AG04449 (cell line): ENCODE measurements at places on chromosomes 7 and 10.

DNA sequence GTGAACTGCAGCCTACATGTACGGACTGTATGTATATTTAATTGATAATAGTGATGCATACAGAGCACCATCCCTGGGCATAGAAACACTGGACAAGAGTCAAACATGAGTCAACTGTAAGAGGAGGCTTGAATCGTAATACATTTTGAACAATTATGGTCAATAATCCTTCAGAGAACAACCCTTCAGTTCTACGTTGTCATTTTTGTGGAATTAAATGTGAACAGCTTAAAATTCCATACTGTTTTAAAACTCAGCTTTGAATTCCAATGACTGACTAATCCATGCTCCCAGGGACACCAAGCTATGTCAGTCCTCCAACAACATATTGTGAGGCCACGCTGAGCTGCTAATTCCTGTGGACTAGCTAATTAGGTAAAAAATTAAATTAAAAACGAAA lies 41.5 kb upstream of the KMT2E start:
- DNase-seq = peak; percentile 70

- no peak for DNase-seq
Observed at GRCh38 chr7:73890555-73891147, 29.7 kb downstream of the TMEM270 start.

- no peak for DNase-seq
Observed at GRCh38 chr7:137846827-137847567, at the start of gene DGKI. Gene DGKI, minus strand, starts transcription at chr7:137846974.

- DNase-seq = no peak
Observed at GRCh38 chr7:39043531-39043930, 65.8 kb downstream of the POU6F2 start.

DNA sequence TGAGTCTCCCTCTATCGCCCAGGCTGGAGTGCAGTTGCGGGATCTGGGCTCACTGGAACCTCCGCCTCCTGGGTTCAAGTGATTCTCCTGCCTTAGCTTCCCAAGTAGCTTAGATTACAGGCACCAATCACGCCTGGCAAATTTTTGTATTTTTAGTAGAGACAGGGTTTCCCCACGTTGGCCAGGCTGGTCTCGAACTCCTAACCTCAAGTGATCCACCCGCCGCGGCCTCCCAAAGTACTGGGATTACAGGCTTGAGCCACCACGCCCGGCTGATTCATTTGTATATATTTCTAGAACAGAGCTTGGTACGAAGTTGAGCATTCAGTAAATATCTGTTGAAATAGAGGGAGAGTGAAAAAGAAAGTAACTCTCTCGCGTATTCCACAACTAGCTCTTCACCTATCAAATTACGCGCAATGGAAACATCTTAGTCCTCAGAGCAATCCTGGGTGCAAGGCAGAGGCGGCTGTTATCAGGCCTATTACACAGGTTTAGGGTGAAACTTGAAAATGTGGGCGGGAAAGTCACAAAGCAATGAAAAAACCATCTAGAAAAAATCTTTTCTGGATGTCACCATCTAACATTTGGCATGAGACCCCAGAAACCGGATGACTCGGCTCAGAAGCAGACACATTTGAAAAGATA lies 707 bp upstream of the GHITM start:
- DNase-seq = no peak

GRCh38 chr7:92634924-92635519 lies 44.8 kb upstream of the FAM133B start:
- DNase-seq = peak; percentile 56

GRCh38 chr7:67644151-67644550 lies 647.5 kb downstream of the TYW1 start:
- DNase-seq = no peak

DNA sequence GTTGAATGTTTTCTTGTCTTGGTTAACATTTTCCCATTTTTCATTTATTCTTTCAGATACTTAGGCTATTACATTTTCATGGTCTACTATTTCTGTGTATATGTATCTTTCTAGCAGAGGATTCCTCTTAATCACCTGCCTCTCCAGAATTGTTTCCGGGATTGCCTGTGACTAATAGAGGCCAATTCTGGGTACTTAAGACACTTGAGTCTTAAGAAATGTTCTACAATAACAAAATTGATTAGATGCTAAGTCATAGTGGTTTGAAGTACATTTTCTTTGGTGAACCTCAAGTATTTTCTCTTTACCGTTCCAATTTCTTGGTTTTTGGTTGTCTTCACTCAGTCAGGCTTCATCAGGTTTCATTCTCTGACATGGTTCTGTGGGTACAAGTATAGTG lies 26.4 kb downstream of the BBS9 start:
- peak; percentile 70 for DNase-seq

DNA sequence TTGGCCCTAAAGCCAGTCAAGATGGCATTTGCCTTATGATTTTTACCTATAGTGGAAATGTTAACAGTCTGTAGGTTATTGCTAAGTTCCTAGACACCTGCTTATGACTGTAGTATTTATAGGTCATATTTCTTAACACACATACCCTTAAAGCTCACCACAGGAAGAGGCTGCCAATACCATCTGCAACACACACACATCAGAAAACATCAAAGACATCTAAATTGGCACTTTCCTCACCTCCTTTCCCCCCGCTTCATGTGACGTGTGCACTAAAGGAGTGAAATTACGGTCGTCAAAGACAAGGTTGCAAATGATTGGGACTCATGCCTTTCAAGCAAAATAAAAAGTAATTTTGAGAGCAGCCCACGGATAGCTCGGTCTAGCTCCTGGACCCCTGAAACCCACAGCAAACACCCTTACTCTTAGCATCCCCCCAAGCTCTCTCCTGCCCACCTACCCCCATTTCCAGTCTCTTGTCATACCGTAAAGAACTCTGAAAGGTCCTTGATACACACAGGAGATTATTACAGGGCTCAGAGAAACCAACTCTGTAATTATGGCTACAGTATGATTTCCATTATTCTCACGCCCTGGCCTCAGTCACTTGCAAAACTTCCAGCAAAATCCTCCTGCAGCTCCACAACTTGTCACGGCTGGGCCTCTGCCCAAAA lies 90.5 kb downstream of the PLXNA4 start:
- no peak for DNase-seq

- DNase-seq = no peak
Observed at GRCh38 chr10:86065711-86066251, 300.8 kb downstream of the GRID1 start.

GRCh38 chr10:63801166-63801565 lies 280.0 kb downstream of the REEP3 start:
- DNase-seq = no peak

DNA sequence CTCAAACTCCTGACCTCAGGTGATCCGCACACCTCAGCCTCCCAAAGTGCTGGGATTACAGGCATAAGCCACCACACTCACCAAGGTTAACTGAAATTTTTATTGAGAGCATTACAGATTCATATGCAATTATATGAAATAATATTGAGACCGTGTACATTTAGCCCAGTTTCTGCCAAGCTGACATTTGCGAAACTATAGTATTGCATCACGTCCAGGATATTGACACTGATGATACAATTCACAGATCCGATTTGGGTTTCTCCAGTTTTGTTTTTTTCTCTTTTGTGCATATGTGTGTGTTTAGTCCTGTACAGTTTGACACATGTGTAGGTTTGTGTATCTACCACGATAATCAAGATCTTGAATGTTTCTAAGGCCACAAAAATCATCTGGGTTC lies 627.9 kb upstream of the FOXK1 start:
- DNase-seq = no peak

DNA sequence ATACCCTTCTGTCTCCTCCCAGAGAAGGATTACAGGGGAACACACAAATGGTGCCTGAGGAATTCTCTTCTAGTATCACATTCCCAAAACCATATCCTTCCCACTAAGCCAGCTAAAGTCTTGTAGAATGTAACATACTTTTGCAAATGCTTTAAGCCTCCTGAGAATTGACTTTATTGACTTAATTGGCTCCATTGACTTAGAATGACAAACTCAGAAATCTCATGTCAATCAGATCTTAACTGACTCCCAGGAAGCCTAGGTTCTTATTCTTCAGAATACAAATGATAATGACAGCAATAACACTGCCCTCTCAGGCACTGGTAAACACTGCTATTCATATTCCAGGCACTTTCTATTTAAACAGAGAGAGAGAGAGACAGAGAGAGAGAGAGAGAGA lies 356.9 kb upstream of the PRKCQ start:
- DNase-seq = no peak

- DNase-seq = no peak
Observed at GRCh38 chr10:93222211-93222754, 148.6 kb downstream of the CYP26A1 start.

GRCh38 chr7:17021205-17021604 lies 139.4 kb upstream of the AGR3 start:
- no peak for DNase-seq

DNA sequence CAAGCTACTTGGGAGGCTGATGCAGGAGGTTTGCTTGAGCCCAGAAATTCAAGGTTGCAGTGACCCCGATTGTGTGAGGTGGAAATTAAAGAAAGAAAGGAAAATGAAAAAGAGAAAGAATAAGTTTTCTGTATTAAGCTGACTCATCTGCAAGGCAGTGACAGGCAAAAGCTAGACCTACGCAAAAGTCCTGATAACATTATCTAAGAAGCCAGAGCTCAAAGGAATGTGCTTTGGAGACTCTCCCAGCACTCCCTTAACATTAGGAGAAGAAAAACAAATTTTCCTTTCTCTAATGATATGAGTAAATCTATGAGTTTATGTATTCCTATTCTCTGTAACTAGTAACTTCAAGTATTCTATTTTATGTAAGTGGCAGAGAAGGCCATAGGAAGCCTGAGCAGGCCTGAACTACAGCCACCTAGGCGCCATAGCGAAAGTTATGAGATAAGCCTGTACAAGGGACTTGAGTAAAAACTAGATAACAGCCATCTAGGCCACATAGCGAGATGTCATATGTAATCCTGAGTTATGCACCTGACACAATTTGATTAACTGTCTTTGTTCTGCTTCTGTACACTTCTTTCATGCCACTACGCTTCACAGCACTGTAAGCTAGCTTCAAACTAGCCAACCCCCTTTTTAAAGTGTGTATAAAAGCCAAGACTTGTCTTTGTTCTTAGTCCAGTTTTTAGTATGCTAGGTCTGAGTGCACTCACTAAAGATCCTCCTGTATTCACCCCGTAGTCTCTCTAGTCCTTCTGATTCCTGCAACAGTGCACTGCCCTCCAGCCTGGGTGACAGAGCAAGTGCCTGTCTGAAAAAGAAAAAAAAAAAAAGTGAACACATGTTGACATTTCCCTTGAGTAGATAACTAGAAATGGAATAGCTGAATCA lies 9.4 kb upstream of the ZWINT start:
- DNase-seq = no peak

GRCh38 chr10:101030496-101031127 lies 317 bp downstream of the PDZD7 start:
- no peak for DNase-seq

DNA sequence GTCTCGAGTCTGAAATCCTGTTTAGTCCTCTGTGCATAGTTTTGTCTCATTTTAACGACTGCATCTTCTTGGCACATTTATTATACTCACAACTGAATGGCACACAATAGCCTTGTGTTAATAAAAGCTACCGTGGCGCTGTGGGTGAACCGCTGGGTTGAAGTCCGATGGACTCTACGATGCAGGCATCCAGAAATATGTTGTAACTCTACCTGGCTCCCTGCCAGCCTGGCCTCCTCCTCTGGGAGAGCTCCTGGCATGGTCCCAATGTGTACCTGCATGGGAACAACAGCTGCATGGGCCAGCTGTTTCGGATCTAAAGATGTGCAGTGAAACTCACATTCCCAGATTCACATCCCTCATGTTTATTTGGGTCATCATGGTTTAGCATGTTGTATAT lies 3.7 kb upstream of the DPYSL4 start:
- no peak for DNase-seq

- no peak for DNase-seq
Observed at GRCh38 chr7:28076423-28077200, 104.0 kb downstream of the JAZF1 start.

DNA sequence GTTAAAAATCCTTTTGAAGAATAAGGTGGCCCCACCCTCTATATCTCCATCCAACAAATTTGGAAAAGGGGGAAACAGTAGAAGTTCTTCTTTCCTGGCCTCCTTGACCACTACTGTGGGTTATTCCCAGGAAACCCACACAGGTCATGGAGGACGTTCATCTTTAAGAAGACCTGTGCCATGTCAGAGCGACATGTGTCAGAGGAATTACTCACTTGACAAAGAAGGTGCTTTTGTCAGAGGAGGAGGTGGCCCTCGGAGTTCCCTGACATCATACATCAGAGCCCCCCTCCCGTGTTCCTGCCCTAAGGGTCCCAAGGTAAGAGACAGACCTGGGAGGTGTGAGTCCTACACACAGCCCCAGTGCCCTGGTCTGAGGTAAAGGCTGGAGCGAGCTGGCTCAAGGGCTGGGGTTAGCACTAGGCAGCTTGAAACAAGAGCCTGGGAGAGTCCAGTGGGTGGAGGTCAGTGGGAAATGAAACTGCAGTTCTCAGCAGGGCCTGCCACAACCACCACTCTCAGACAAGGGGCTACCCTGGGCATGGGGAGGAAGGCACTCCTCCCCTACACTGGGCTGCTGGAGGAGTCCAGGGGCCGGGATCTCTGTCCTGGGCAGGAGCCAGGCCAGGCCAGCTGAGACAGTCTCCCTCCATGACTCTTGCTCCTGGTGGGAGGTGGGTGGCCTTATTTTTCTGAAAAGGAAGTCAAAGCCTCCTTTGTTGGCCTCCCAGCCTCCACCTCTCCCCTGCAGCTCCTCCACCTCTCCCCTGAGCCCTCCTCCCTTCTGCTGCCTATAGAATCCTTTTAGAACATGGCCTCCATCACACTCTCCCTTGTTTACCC lies 21.8 kb upstream of the ZMIZ1 start:
- no peak for DNase-seq

DNA sequence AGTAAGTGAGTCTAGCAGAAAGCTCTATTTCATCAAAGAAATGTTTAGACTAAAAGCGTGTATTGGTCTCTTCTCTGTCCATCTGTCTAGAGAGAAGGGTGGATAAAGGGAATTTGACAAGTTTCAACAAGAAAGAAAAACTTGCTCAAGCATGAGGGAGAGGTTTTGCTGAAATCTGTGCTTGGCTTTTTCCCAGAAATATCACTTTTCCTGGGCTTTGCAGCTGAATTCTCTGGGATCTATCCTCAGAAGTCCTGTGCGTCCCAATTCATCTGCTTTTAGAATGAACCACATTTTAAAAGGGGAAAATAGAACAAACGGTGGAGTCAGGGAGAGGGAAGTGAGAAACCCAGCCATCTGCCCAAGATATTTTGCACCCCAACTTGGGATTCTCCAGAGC lies 59.6 kb upstream of the CELF2 start:
- DNase-seq = no peak

DNA sequence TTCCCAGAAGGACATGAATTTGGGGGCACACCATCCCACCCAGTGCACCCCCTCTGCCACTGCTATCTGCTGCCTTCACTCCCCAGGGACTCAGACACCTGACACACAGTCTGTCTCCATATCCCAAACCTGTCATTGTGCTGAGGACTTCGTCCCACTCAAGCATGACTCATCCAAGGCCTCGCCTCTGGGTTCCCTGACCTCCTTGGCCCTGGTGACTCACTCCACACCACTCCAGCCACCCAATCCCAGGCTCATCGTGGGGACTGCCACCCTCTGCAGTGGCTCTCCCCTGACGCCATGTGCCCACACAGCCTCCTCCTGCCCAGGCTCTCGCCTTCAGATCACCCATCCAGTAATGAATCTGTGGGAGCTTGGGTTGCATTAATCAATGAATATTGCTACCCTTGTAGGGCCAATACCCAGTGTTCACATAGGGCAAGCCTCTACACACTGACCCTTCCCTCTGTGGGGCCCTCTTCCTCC lies 6.6 kb upstream of the INSIG1 start:
- DNase-seq = no peak
